ENCODE measurements at places on chromosomes 7 and 10. TPM values are rescaled to one million over a fixed set of nuclear protein-coding genes. Genes with fewer than 3 reads are reported as not detected.

Gene GDF2
- total RNA-seq: not detected

Gene OR2A1
- 0.27 TPM for total RNA-seq

Gene TSPAN12
- 0.81 TPM for total RNA-seq

Gene AKR1D1
- not detected for total RNA-seq

Gene SGPL1
- 15.6 TPM for total RNA-seq

Gene LMOD2
- total RNA-seq: not detected

Gene UPP1
- 2.2 TPM for total RNA-seq

Data from hematopoietic multipotent progenitor cell (in vitro differentiated cells).